Esophagus squamous epithelium (tissue), 5 donors: ENCODE measurements at places on chromosomes 11 and 22. TPM values are rescaled to one million over a fixed set of nuclear protein-coding genes. Genes with fewer than 3 reads are reported as not detected.

DNA sequence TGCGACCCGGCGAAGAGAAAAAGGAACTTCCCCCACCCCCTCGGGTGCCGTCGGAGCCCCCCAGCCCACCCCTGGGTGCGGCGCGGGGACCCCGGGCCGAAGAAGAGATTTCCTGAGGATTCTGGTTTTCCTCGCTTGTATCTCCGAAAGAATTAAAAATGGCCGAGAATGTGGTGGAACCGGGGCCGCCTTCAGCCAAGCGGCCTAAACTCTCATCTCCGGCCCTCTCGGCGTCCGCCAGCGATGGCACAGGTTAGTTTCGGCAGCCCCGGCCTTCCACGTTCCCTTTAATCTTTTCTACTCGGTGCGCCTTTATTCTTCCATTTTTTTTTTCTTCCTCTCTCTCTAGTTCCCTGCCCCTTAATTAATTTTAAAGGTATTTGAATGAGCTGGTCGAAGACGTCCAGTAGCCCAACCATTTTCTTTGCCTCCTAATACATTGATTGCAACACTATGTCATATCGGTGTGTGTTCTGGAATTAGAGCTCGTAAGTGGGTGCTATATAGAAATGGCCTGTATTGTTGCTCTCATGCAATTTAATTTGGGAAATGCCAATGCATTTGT, 537 bp downstream of the EP300 start:
- no peak for DNase-seq
- peak overlapping the region; percentile 100 for H3K27ac ChIP-seq
- H3K36me3 ChIP-seq = no peaks in the 10 kb centered on the region
- H3K4me3 ChIP-seq = peak overlapping the region; percentile 89
- H3K4me1 ChIP-seq = no peaks in the 10 kb centered on the region

DNA sequence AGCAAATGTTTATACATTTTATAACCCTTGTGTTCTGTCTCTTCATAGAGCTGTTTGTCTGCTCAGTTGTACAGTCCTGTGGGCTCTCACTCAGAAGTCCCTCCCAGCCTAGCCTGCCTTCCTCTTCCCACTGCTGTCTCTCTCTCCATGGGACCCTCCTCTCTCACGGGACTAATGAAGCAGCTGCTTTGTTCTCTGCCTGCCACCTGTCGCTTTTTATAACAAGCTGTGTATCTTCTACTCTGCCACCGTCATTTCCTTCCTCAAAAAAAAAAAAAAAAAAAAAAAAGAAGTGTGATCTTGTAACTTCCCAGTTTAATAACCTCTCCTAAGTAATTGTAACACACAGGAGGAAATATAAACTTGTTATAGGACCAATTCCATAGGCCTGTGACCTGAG, 92.2 kb upstream of the ALKBH3 start:
- DNase-seq = no peak
- H3K36me3 ChIP-seq = peaks cover 10% of the 10 kb centered on the region
- H3K27me3 ChIP-seq = no peaks in the 10 kb centered on the region
- no peak overlapping the region for H3K4me3 ChIP-seq

DNA sequence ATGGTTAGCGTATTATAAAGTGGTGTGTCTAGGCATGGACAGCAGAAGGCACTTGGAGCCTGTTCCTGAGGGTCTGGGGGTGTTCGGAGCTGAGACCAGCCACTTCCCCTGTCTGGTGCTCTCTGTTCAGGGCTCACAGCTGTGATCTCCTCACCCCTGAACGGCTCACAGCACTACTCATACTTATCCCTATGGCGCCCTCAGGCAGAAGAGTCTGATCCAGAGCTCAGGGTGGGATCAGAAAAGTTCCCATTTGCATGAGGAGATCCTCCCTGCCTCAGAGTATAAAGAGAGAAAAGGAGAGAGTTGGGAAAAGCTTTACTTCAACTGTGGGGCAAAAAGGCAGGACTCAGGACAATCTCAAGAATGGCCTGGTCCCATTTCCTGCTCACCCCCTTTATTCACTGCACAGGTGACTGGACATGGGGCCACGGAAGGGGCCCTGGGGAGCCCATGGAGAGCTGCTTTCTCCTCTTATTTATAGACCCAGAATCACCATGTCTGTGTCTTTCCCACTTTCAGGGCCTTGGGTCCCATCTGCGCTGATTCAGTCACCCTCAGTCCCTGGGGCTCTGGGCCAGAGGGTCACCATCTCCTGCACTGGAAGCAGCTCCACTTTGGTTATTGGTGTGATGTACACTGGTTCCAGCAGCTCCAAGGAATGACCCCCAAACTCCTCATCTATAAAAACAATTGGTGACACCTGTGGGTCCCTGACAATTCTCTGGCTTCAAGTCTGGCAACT, 97.0 kb upstream of the TOP3B start:
- no peaks in the 10 kb centered on the region for H3K36me3 ChIP-seq
- DNase-seq = no peak
- no peak overlapping the region for H3K27ac ChIP-seq
- peaks cover 78% of the 10 kb centered on the region for H3K27me3 ChIP-seq
- no peak overlapping the region for H3K4me3 ChIP-seq

OR8D4 gene
- not detected for total RNA-seq
